Stimulated activated CD8-positive, alpha-beta memory T cell treated with anti-CD3 and anti-CD28 coated beads, Interleukin-4, amount 100 ng/mL, for 1 hour (primary cell): ENCODE measurements at places on chromosomes 5 and 9.

DNA sequence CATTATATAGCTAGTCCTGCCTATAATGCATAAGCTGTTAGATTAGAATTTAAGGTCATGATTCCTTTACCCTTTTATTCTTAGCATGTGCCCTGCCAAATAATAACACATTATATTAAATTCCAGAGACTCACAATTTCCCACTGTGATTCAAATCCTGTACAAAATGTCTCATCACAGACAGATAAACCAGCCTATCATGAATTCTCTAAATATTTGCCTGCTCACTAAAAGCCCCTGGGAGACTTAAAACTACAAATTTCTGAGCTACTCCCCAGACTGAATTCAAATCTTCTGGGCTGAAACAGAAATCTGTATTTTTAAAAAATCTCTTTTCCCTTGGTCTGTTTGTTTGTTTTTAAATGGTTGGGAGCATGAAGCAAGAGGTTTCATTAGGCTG, 32.7 kb downstream of the GAPT start:
- no peak for DNase-seq

DNA sequence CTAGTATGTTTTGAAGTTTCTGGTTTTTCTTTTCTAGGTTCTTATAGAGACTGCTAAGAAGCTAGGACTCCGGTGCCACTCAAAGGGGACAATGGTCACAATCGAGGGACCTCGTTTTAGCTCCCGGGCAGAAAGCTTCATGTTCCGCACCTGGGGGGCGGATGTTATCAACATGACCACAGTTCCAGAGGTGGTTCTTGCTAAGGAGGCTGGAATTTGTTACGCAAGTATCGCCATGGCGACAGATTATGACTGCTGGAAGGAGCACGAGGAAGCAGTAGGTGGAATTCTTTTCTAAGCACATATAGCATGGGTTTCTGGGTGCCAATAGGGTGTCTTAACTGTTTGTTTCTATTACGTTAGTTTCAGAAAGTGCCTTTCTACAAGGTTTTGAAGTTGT, 52.2 kb downstream of the MTAP start:
- no peak for DNase-seq

DNA sequence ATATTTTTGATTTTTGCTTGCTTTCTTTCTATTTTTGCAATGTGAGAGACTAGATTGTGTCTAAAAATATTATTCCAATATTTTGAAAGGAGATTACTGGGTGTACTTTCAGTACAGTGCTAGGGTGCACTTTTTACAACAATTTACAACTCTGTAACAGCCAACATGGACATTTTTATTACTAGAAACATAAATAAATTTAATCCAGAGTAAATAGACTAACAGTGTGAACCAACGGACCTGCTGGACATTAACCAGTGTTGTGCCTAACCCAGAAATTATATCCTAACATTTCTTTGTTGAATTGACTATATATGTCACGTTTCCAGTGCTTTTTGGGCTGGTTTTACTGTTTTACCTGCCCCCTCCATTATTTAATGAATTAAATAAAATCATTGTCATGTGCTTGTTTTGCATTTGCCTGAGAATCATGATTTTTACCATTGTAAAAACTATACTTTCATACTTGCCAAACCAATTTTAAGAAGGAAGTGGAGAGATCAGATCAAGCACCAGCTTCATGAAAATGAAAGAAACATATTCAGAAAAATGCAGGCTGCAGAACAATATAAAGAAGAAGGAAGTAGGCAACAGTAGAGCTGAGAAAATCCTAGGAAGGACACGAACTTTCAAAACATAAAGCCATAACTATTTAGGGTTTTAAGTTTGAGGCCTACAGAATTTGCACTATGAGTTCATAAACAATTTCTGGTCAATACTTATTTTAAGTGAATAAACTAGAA, 400.8 kb upstream of the PIK3R1 start:
- no peak for DNase-seq

GRCh38 chr9:74630228-74630627, 133.1 kb downstream of the RORB start:
- no peak for DNase-seq

DNA sequence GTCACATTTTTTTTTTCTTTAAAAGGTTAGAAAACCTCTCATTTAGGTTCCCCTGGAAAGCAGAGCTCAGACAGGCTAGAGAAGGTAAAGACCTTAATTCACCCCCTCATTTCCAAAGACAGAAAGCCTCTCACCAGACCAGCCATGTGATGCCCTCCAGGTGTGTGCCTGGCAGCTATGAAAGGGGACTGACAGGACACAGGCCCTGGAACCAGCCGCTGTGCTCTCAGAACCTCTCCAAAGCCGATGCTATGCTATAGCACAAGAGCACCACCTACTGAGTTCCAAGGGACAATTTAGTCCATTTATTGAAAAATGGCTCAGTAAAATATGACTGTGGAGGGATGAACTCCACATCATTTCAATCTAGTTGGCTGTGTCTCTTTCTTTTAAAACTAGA, 48.8 kb downstream of the FANCC start:
- no peak for DNase-seq

DNA sequence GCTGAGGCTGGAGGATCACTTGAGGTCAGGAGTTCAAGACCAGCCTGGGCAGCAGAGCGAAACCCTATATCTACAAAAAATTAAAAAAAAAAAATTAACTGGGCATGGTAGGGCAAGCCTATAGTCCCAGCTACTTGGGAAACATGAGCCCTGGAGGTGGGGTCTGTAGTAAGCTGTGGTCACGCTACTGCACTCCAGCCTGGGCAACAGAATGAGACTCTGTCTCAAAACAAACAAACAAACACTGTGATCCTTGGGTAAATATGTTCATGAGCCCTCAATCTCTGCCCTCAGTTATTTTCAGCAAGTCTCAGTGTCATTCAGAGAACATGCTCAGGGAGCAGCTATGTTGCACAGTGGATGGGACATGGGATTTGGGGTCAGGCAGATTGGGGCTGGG, 76.2 kb downstream of the PTTG1 start:
- no peak for DNase-seq

DNA sequence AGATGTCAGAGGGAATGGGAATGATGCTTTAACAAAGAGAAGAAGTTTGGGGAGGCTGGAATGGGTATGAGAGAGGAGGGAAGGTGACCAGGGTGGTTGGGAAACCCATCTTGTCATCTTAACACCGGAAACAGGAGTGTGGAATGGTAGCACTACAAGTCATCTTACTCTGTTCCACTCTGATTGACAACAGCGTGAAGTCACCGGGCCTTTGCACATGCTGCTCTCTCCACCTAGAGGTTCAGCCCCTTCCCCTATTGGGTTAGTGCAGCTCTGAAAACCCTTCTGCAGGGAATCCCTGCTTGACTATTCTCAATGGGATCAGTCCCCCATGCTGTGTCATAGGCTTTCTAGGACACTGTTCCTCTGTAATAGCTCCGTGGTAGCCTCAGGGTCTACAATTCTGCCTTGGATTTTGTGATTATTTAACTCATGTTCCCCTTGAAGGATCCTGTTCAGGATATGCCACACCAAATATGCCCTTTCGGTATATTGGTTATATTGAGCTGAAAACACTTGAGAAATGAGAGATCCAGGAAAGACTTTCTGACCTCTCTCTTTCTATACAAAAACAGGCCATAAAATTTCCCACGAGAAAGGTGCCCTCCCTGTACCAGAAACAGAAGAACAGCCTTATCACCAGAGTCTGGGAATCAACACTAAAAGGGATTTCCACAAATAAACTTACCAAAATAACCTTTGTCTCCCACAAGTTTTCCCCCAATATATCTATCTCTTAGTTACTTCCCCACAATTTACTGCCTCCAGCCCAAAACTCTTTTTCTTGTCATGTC, 86.3 kb downstream of the TLE1 start:
- no peak for DNase-seq

- no peak for DNase-seq
These were observed 33.4 kb upstream of the BARHL1 start for GRCh38 chr9:132548751-132549640.

DNA sequence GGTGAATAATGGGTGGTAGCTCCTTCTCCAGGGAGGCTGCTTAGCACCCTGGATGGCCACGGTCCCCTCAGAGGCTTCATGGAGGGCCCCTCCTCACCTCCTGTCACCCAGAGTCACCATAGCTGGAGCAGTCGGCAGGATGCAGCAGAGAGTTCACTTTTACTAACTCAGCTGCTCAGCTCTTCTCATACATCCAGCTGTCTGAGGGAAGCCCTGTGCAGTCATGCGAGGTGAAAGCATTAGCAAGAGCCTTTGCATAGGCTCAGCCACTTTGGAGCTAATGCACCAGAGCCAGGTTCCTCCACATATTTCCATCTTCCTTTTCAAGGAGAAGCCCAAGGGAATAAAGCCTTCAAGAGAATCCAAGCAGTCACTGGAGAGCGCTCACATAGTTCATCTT, 499.2 kb downstream of the BNC2 start:
- DNase-seq, result no peak

- no peak for DNase-seq
These were observed 16.0 kb downstream of the ERP44 start for GRCh38 chr9:100082782-100083181.

- DNase-seq, result peak; percentile 75
These were observed 18.3 kb upstream of the PHYHD1 start for GRCh38 chr9:128902351-128903078.

DNA sequence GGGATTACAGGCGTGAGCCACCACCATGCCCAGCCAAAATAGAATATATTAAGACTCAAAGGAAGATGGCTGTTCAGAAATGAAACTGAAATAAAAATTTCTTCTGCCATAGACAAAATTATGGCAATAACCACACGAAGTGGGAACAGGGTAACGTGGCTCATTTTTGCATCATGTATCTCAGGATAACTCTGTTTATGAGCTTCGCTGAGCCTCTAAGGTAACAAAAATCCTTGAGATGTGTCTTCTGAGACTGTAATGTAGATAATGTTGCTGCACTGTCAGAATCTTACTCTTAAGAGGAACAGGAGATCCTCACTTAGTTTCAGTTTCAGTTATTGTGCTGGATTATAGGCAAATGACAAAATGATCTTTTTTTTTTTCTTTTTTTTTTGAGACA, 153.8 kb downstream of the GOLPH3 start:
- no peak for DNase-seq

- DNase-seq, result no peak
These were observed at the start of gene ANGPTL2 for GRCh38 chr9:127122176-127123063. Gene ANGPTL2, minus strand, starts transcription at chr9:127122635. Its CDS starts 13,904 bp downstream, at chr9:127108731.

GRCh38 chr5:139378941-139379361, 4.1 kb downstream of the SLC23A1 start:
- no peak for DNase-seq

DNA sequence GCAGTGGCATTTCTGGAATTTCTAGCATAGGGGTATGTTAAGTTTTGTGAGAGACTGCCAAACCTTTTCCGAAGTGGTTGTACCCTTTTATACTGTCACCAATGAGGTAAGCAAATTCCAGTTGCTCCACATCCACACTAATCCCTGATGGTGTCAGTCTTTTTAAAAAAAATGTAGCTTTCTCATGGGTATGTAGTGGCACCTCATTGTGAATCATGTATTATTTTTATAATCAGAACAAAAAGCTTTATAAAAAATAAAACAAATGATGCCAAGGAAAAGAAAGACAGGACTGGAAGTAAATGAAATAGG, 93.4 kb upstream of the CLINT1 start:
- DNase-seq, result no peak

DNA sequence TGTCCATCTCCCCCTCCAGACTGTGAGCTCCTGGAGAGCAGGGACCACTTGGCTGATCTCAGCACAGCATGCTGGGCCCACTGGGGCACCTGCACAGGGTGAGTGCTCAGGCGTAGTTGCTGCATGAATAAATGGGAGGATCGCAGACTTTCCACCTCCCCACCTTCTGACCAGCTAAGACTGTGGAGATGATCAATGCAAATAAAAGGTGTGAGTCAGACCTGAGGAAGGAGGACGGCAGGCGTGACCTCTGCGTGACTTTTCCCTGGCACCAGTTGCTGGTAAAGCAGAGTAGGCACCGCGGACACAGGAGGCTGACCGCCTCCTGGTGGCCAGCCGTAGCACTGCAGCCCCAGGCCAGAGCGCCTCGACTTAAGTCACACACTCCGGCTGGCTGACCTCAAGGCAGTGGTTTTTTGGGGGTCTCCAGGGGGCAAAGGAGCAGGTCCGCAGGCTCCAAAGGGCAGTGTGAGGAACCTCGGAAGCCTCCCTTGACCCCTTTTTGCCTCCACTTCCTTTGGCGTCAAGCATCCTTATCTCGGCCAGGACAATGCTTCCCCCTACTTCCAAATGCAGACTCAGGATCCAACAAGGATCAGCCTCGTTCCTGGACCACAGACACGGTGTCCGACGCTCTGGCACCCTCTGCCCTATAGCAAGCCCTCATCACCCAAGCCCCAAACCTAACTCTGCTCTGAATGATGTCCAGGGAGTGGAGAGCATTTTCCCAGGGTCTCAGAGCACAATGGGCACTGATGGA, 12.7 kb upstream of the TDRD7 start:
- peak; percentile 46 for DNase-seq

DNA sequence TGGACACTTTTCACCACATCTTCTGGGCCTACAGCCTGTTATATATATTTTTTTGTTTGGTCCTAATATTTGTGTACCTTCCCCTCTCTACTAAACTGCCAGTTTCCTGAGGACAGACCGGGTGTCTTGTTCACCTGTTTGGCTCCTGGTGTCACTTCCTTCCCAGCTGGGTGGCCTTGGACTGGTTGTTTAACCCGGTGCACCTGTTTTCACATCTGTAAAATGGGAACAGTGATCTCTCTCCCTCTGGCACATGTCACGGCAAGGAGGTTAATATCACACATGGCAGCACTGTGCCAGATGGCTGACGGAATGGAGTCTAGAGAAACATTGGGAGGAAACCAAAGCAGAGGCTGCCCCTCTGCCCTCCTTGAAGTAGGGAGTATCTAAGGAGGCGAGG, 79.7 kb downstream of the DAB2IP start:
- DNase-seq, result no peak

DNA sequence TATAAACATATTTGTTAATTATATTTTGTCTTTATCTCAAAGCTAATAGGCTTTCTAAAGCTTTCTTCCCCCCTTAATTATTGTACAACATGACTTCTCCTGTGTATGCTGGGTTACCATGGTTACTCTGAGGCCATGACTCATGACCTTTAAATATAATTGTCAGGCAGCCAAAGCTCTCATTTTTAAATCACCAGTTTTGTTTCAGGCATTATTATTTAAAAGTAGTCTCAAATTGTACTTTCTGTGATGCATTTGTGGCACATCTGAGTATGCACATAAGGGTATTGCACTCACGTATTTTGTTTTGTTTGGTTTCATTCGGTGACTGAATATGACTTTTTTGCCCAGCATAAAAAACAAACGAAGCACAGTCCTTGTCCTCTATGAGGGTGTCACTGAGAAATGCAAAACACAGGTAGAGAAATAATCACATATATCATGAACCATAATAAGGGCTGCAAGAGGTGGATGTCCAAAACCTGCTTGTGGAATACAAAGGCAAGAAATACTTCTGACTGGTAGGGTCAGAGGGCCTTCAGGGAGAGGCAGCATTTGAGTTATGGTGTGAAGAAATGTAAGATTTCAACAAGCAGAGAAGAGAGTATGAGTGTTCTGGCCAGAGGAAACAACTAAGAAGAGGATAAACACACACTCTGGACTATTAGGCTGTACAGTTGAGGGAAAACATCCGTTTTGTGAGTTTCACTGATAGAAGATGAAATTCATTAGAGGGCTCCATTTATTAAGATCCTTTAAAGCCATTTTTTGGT, 2.1 kb downstream of the CCDC192 start:
- no peak for DNase-seq
